ENCODE measurements at places on chromosomes 12 and 14.

DNA sequence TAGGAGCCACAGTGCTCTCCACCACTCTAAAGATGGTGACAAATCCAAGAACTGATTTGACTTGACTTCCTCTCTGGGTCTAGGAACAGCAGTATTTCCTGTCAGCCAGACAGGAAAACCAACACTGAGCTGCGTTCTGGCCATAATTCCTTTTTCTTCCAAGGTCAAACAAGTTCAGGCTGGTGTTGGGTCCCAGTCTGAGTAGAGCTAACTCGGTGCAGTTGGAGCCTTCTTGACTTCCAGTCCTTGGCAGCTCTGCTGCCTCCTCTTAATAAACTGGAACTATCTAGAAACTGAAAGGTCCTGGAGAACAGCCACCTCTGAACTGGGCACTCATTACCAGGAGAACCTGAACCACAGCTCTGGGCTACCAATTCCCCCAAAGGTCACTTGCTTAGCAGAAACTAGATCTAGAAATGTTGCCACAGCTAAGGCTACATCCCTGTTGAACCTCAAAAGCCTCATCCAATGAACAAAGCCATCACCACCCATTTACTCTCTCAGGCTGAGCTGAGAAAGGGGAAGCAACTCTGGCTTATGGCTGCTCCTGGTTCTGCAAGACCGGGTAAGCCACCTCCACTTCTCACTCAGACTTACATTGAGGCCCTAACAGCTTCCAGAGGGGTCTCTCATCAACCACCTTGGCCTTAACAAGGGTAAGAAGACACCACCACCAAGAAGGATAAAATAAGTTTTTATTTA, 27.7 kb downstream of the MAX start:
- DNase-seq = no peak

GRCh38 chr12:111297703-111298426, 71.0 kb downstream of the PHETA1 start:
- DNase-seq = no peak

- no peak for DNase-seq
Observed at GRCh38 chr14:42190744-42191143, 584.1 kb downstream of the LRFN5 start.

DNA sequence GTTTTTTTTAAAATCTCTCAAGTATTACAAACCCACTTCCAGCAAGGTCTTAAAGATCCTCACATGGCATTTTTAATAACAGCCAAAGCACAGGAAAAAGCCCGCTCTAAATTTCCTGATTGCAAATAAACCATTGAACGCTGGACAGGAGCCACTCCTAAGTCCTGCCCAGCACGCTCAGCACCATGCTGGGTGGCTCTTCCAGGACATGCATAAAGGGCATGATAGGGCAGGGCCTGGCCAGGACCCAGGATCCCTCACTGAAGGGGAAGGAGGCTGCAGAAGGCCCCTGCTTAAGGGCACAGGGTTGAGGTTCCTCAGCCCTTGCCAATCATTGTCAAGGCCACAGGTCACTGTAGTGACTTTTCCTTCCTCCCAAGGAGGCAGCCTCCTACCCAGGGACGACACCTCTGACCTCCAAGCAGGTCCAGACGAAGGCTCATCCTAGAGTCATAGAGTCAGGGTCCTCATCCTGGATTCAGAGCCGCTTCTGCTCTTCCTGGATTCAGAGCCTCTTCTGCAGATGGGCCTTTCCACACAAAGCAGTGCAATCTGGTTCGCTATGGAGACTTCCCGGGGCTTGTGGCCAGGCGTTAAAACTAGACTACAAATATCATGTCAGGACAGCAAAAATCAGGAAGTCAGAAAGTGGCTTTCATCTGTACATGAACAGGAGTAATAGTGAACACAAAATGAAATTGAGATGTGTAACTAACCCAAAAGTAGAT, 123.8 kb downstream of the GCH1 start:
- no peak for DNase-seq

- no peak for DNase-seq
Observed at GRCh38 chr12:67451206-67451605, 182.0 kb downstream of the CAND1 start.

- DNase-seq = no peak
Observed at GRCh38 chr14:83379436-83379835, 1845.8 kb upstream of the SEL1L start.

- DNase-seq = no peak
Observed at GRCh38 chr12:3243376-3244084, 166.4 kb downstream of the TSPAN9 start.

GRCh38 chr14:64088647-64088964, 205.6 kb downstream of the ESR2 start:
- DNase-seq = no peak
